ENCODE measurements at places on chromosomes 2 and 18.

DNA sequence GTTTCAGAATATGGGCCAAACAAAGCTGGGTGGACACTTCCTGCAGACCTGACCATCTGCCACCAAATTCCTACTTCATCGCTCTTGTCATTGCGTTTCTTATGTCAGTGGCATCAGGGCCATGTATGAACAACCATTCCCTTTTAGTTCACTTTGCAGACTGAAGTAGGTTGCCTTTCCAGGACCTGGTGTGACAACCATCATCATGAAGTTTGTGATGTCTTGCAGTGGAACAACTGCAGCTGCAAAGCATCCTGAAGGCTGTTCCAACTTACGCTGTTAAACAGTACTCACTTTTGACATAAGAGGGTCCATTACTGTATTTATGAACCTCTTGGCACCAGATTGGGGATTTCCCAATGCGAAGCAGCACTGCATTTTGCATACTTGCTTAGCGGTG is 511.6 kb downstream of the ARHGAP15 start:
- DNase-seq: no peak

DNA sequence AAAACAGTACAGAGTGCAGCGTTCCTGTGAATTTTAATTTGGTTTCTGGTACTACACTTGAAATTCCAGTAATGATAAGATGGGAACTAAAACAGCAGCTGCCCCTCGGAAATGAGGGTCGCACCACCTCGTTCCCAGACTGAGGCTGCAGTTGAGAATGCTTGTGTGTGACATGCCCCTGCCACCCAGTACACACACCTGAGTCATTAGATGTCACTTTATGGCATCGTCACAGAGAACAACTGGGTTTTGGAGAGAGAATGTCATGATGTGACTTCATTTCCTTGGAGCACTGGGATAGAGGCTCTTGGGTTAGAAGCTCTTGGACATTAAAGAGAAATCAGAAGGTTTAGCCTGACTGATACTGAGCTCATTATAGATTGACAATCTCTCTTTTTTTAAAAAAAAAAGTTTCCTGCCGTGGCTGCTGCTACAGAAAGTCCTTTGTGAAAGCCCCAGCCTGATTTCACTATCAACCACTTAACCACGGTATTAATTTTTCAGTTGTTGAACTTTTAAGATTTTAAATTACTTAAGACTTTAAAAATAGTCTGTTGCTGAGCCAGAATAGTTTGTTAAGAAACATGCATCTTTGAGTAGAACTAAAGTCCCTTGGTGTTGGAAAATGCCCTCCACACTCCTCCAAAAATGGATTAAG is 24.5 kb downstream of the BCL2L11 start:
- DNase-seq: no peak

- no peak for DNase-seq
Measured at GRCh38 chr18:50924372-50924771, 43.5 kb upstream of the ELAC1 start.

DNA sequence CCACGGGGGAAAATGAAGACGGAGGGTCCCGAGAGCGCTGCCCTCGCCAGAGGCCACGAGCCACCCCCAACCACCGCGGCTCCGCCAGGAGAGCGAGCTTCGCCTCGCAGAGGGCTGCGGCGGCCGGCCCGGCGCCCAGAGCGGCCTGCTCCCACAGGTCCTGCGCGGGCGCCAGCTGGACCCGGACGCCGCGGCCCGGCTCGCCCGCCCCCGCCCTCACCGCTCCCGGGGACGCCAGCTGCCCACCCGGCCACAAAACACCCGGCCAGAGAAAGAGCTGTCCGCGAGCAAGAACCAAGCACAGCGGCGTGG is 709 bp downstream of the PTPN2 start:
- no peak for DNase-seq

GRCh38 chr2:80238692-80239469 is 65.7 kb downstream of the LRRTM1 start:
- no peak for DNase-seq

- no peak for DNase-seq
Measured at GRCh38 chr2:202149155-202149762, 76.2 kb downstream of the KIAA2012 start.

- DNase-seq: no peak
Measured at GRCh38 chr18:66226782-66227181, 377.1 kb downstream of the CDH19 start.

DNA sequence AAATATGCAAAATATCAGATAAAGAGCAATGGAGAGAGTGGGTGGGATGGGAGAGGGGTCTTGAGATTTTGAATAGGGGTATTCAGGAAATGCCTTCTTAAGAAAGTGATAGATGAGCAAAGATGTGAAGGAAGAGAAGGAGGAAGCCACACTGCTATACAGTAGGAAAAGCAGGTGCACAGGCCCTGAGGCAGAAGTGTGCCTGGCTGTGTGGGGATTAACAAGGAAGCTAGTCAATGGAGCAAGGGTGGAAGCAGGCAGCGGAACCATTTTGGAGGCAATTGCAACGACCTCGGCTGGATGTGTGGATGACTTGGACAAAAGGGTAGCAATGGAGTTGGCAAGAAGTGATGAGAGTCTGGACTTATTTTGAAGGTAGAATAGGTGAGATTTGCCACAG is 11.0 kb upstream of the CNGA3 start:
- DNase-seq: no peak

GRCh38 chr18:45562567-45563479 is 52.5 kb upstream of the SLC14A2 start:
- no peak for DNase-seq

DNA sequence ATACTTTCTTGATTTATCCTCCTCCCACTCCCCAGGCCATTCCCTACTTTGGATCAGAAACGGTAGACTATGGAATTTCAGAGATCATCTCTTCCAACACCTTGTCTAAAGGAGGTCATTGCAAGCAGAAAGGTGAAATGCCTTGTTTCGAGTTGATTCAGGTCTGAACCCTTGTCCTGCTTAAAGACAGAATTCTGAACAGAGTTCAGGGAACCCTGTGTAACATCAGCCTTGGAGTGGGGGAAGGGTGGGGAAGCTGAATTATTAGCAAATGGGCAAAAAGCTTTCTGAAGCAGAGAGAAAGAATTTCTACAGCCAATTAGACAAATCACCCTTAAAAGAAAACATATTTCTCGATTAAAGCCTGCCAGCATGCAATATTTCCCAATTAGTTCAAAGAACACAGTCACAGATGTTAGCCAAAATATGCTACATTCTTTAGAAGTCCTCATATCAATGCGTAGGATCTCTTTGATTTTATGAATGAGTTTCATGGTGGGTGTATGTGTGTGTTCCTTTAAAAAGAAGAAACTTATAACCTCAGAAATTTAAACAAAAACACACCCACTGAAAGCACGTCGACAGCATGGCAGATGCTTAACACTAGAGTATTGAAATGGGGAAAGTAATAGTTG is 353.1 kb downstream of the RND3 start:
- no peak for DNase-seq

- no peak for DNase-seq
Measured at GRCh38 chr18:53234610-53235009, 894.6 kb downstream of the DCC start.

DNA sequence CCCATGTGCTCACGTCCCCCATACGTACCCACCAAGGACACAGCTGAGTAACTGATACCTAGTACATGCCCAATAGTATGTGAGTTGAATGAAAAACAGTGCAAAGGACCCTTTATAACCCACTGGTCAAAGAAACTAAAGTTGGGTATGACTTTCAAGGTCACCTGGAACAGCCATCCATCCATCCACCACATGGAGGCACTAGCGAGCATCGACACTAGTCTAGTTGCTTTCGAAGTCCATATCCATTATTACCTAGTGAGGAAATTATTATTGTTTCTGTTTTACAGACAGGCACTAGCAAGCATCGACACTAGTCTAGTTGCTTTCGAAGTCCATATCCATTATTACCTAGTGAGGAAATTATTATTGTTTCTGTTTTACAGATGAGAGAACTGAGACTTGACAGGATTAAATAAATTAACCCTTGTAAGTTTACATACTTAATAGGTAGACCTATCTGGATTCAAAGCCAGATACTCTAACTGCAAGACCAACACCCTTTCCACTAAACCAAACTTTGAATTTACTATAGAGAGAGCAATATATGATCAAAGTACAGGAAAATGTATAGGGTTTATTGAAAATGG is 233.7 kb downstream of the METTL4 start:
- peak; percentile 21 for DNase-seq

- DNase-seq: no peak
Measured at GRCh38 chr2:133573491-133574162, 5.4 kb upstream of the NCKAP5 start.

DNA sequence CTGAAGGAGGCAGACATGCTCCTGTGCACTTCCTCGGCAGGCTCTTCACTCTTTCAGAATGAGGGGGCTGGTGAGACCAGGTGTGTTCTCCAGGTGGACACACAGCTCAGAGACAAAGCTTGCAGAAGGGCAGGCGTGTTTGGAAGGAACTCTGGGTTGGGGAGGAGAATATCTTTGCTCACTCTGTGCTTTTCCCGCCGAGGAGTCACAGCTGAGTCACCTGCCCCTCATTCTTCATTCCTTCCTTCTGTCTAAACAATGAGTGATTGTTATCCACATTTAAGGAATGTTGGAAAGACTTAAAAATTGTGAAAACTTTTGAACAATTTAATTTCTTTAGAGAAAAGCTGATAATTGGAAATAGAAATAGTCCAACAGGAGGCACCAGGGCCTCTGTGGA is 126.3 kb upstream of the TPO start:
- no peak for DNase-seq

GRCh38 chr18:58097907-58098166 is 53.8 kb downstream of the NEDD4L start:
- DNase-seq: no peak

- DNase-seq: no peak
Measured at GRCh38 chr2:20530520-20530919, 83.6 kb downstream of the RHOB start.

DNA sequence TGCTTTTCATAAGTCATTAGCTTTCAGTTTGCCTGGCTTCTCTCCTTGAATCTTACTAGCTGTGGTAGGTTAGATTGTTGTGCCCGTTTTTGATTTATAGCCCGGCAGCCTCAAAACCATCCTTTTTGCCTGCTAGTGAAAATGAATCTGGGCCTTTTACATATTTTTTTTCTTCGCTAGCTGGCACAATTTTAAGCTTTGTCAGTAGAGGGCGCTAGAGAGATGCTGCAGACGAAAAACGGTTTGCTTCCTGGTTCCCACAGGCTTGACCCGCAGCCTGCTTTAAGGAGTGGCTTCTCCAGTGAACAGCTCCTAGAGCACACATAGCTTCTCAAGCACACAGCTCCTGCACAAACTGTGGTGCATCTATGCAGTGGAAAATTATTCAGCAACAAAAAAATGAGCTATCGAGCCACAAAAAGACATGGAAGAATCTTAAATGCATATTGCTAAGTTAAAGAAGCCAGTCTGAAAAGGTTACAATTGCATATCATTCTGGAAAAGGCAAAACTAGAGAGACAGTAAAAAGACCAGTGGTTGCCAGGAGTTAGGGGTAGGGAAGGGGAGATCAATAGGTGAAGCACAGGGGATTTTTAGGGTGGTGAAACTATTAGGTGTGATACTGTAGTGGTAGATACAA is 47.9 kb downstream of the E2F6 start:
- DNase-seq: no peak

DNA sequence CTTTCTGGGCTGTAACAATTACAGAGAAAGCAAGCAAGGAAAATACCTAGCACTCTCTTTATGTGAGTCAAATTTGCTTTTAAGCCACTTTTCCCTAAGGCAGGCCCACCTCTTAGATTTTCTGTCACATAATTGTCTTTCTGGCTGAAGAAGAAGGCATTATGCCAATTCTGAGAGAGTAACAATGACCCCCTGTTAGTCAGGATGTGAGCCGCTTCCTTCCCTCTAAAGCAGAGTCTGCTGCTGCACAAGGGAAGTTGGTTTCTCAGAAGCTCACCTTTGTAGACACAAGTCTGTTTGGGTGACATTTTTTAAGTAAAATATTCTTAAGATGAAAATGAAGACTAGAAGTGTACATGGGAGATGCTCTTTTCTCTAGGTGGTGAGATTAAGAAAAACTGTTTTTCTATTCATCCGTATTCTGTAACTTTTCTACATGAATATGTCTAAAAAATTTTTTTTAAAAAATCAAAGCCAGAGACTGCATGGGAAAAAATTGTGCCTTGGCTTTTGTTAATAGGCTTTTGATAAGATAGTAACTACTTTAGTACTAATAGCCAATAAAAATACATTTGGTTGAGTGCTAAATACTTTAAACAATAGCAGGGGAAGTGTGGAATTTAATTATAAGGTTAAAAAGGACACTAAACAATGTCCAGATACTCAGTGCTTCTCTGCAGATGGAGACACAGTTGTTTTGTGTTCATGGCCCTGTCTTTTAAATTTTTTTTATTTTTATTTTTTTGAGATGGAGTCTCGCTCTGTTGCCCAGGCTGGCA is 33.4 kb upstream of the VPS54 start:
- DNase-seq: no peak

GRCh38 chr2:30647752-30648457 is 159.3 kb downstream of the CAPN13 start:
- DNase-seq: no peak

DNA sequence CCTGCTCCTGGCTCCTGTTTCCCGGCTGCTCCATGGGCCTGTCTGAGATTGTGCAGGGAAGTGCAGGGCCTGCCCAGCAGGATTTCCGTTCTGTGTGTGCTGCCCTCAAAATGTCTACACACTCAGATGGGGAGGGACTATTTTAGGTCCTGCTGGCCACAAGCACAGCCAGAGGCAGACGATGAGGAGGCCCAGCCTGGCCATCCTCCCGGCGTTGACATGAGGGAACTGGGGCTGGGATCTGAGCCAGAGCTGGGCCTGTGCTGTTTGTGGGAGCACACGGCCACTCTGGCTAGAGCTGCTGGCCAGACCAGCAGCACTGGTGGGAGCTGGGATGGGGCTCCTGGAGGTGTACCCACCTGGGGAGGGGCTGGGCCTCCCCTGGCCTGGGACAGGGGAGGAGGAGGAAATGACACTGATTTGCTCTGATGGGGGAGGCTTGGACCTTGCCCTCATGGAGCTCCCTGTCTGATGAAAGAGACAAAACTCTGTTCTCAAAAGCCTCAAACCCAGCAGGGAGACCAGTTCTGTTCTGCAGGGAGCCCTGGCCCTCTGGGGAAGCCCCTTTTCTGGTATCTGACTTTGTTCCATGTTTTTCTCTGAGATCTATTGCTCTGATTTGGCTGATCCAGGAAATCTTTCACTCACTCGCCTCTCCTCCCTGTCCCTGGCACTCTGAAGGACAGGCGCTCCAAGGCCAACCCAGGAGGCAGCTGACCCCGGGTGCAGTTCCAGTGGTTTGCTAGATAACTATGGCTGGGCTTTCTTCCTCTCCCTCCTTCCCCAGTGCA is 161.8 kb downstream of the DYSF start:
- DNase-seq: no peak

- no peak for DNase-seq
Measured at GRCh38 chr18:12031846-12032245, 50.5 kb downstream of the IMPA2 start.

GRCh38 chr2:24435391-24436316 is 55.4 kb upstream of the NCOA1 start:
- DNase-seq: no peak

DNA sequence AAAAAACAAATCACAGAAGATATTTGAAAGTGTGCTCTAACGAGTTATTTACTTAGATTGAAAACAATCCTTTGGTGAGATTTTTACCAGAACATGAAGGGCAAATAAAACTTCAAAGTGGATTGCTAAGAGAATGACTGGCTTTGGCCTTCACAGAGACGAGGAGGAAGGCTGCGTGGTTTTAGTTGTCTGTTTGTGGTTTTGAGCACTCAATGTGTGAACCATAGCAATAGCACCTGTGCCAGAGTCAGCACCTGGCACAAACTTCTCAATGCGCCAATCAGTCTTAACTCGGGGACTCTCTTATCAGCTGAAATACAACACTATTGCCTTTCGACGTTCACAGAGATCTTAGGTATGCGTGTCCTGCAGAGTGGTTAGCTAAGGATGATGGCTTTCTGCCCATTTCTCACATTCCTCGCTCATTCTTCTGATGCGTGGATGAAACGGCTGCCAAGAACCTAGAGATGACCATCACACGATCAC is 70.0 kb downstream of the MBP start:
- DNase-seq: no peak

Data from stimulated activated CD4-positive, alpha-beta T cell treated with anti-CD3 and anti-CD28 coated beads, Interleukin-1b, Interleukin-23, amount 100 ng/mL, for 1 hour (primary cell).